ENCODE measurements at places on chromosomes 2 and 18.

DNA sequence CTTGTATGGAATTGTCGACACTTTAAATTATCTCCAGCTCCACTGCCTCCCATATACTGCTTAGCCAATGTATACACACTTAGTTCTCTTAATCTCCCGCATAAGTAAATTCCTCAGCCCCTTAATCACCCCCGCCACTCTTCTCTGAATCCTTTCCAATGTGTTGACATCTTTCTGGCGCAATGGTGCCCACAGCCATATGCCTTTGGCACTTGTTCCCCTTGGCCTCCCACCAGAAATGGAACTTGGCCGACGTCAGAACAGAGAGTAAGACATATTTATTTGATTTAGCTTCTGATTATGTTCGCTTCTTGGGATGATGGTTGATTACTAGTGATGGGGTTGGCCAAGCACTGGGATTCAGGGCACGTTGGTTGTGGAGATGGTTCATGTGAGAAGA, 1089.3 kb upstream of the CELF4 start:
- no peak for DNase-seq

DNA sequence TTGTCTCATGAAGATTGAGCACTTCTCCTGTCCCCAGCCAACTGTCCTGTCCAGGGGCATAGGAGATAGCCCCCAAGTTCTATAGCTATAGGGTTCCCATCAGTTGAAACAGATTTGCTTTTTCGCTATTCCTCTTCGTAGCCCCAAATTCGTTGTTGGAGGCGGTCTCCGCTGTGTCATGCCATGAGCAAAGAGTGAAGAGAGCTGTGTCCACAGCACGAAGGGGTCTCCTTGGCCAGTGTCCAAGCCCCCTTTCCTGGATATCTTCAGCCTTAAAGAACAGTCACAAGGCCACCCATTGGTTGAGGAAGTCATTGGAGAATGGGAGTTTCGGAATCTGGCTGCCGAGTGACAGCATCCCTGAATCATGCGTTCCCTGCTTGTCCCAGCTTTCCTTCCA, 21.0 kb downstream of the IGFBP5 start:
- no peak for DNase-seq

- no peak for DNase-seq
Measured at GRCh38 chr18:8793445-8794155, 88.2 kb downstream of the MTCL1 start.

DNA sequence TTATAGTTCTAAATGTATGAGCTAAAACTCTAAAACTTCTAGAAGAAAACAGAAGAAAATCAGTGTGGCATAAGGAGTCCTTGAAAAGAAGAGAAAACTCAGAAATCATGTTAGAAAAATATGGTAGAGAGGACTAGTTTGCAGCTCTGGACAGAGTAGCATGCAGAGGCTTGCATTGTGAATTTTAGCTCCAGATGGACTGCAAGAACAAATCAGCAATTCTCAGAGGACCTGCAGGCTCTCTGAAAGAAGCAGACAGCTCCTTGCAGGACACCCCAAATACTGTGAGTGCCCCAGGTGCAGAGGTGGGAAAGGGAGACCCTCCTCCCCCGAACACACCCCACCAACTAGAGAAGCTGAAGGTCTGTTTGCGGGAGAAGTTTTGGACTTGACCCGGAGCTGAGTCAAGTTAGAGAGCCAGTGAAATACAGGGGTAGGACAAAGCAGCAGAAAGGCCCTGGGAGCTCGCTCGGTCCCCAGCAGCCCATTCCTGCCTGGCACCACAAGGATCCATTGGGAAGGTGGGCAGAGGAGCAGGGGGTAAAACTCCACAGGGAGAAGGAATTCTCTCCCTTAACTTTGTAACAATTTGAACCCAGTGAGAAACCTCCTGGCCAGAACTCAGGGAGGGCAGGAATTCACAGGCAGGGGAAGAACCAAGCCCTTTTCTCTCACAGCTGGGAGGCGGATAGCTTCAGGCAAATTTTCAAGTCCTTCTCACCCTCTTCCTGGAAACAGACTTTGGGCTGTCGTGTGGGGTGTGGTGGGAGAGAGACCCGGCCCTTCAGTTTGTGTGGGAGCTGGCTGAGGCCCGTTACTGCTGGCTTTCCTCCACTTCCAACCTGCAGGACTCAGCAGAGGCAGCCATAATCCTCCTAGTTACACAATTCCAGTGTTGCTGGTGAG, 216.2 kb upstream of the SLC35G4 start:
- DNase-seq, result no peak

DNA sequence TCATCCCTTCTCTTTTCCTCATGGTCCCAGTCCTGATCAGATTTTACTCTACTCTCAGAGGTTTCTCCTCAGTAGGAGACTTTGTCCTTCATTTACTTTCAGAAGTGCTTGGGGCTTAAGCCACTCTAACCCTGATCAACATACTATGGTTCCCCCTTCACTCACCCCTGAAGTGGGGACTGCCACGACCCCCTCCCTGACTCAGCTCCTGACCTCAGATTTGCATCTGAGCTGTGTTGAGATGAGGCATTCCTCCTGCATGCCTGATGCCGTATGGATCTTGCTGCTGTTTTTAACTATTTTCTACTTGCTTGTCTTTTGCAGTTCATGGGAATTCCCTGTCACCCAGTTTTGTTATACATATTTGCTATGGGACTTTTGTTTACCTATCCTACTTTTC, 306.7 kb upstream of the CHST9 start:
- DNase-seq, result no peak

DNA sequence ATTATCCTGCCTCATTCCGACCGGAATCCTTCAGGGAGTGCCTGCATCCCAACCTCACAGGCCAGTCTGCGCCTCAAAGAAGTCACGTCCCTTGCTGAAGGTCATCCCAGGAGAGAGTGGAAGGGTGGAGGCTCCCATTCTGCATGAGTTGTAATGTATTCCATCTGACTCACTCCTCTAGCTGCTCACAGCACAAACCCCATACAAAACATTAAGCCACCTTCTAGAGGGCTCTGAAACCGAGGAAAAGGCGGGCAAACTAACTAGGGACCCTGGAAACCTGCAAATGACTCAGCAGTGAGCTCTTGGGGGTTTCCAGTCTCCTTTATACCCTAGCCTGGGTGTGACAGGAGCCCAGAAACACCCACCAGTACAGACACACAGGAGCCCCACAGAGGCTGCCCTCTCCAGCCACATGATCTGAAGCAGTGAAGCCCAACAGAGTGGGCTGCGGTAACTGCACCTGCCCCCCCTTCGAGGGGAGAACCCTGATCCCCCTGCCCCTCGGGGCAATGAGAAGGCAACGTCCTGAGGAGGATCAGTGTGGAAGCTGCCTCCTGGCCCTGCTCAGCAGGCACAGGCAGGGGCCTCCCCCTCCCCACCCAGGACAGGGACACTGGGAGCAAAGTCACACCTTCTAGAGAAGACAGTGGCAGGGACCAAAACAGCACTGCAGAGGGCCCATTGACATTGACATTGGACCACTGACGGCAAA, 69.3 kb upstream of the SNTG2 start:
- DNase-seq, result no peak

Data from NCI-H345 (cell line).